BJ (cell line): ENCODE measurements at places on chromosomes 12 and 14. TPM values are rescaled to one million over a fixed set of nuclear protein-coding genes. Genes with fewer than 3 reads are reported as not detected.

DNA sequence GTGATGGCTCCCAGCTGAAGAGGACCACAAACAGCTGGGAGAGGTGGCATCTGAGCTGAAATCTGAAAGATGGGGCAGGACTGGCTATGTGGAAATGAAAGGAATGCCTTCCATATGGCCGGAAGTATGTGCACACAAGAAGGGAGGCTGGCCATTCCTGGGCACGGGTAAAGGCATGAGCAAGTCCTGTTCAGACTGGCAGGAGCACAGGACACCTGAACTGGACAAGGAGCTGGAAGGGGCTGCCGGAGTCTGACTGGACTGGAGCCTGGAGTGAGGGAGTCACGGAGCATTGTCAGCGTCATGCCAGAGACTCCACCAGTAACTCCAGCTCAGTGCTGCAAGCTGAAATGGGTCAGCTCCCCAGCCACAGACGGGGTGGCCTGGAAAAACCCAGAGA lies 11.9 kb upstream of the TC2N start:
- no peak for DNase-seq

GRCh38 chr12:110330544-110330943 lies 49.5 kb downstream of the ATP2A2 start:
- no peak for DNase-seq

The INHBE gene
- 23.1 and 23.9 TPM in 2 replicates for polyA plus RNA-seq

The PSMD9 gene
- 93.2 and 130 TPM in 2 replicates for polyA plus RNA-seq
